ENCODE measurements at places on chromosomes 6 and 20. TPM values are rescaled to one million over a fixed set of nuclear protein-coding genes. Genes with fewer than 3 reads are reported as not detected.

OR5V1 gene
- total RNA-seq = not detected

MROH8 gene
- total RNA-seq = 1.1 TPM

OPRM1 gene
- total RNA-seq = not detected

MAP1LC3A gene
- 10.7 TPM for total RNA-seq

HRH3 gene
- total RNA-seq = not detected

CBLN4 gene
- not detected for total RNA-seq

HUS1B gene
- total RNA-seq = 0.72 TPM

BPHL gene
- total RNA-seq = 13.2 TPM

ANKRD6 gene
- 1.0 TPM for total RNA-seq

SLC22A2 gene
- not detected for total RNA-seq

GABRR2 gene
- total RNA-seq = not detected

NOP56 gene
- 228 TPM for total RNA-seq

ENPP3 gene
- total RNA-seq = not detected

BPIFB4 gene
- total RNA-seq = not detected

FBXO30 gene
- 10.6 TPM for total RNA-seq

Measured in MCF 10A (cell line).